Spinal cord (tissue), 10 donors: ENCODE measurements at places on chromosomes 13 and 19.

- no peak for DNase-seq
Observed at GRCh38 chr13:92825938-92826596, 400.5 kb upstream of the GPC6 start.

DNA sequence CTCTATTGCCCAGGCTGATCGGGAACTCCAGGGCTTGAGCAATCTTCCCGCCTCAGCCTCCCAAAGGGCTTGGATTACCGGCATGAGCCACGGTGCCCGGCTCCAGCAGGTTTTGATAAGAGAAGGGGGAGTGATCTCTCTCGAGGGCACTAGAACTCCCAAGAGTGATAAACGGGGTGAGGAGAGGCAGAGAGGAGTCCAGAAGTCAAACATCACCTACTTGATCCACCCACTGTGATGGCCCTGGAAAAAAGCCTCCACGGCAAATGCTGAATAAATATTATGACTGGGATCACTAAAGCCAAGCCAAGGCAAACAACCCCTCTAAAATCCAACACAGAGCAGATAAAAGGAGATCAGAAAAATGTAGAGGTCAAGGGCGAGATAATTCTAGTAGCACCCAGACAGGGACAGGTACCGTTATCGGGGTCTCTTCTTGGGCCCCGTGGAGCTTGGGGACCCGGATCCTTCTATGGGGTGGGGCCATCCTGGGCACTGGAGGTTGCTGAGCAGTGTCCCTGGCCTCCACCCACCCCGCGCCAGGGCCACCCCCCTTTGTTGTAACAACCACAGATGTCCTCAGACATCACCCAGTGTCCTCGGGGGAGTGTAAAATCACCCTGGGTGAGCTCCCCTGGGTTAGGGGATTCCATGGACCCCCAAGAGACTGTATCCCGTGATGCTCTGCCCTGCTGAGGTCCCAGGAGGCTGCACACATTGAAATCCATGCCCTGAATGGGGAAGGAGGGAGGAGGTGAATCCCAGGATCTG, 3.7 kb upstream of the CREB3L3 start:
- no peak for DNase-seq

GRCh38 chr13:107767119-107767518, 448.2 kb downstream of the LIG4 start:
- no peak for DNase-seq

- DNase-seq: no peak
Observed at GRCh38 chr13:40271271-40271885, 395.1 kb downstream of the FOXO1 start.

- no peak for DNase-seq
Observed at GRCh38 chr19:54282686-54283470, 2.0 kb upstream of the LILRB2 start.

- no peak for DNase-seq
Observed at GRCh38 chr13:51970349-51970748, 40.9 kb downstream of the ATP7B start.

DNA sequence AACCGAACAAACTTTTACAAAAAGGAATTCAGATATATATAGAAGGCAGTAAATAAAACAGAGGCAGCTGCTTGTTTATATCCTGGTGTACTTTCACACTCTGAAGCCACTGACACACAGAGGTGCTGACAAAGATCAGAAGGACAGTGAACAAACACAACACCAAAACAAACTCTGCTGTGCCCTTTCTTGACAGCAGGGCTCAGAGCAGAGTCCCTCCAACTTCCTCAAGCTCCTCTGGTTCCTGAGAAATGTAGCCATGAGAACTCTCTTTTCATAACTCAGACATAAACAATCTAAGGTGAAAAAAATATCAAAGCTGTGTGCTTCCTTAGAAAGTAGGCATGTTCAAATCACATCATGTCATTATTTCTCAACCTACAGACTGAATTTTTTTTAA, 1052.8 kb upstream of the SPRY2 start:
- DNase-seq: no peak

DNA sequence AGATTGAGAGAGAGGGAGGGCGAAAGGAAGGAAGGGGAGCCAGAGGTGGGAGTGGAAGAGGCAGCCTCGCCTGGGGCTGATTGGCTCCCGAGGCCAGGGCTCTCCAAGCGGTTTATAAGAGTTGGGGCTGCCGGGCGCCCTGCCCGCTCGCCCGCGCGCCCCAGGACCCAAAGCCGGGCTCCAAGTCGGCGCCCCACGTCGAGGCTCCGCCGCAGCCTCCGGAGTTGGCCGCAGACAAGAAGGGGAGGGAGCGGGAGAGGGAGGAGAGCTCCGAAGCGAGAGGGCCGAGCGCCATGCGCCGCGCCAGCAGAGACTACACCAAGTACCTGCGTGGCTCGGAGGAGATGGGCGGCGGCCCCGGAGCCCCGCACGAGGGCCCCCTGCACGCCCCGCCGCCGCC, at the start of gene TNFSF11:
TSS of gene TNFSF11 (plus strand) at position 142 of the 400 bp plus-strand sequence. CDS start at position 294, 152 bp downstream.
- DNase-seq: no peak
